ENCODE measurements at places on chromosomes 2 and 18.

DNA sequence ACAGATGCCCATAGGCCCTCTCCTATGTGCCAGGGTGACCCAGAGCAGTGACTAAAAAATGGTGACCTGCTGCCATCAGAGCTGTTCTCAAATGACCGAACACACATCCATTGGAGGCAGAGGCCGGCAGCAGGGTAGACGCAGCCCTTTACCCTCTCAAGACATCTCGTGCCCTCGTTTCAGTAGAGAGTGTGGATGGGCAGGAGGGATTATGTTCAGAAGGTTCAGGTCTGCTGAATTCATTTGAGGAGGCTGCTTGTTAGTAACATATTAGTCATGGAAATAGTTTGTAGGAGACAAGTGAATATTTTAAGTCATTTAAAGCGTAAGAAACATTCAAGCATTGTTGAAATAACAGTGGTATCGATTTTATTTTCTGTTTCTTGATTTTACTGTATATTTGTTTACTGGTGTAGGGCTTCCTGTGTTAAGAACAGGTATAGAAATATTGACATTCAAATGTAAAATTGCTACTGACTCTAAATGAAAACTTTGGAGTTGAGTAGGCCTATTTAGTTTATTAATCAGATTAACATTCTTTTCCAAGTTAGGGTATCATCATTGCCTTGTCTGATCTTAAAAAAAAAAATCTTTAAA lies 82.6 kb downstream of the ZNF532 start:
- DNase-seq: no peak

DNA sequence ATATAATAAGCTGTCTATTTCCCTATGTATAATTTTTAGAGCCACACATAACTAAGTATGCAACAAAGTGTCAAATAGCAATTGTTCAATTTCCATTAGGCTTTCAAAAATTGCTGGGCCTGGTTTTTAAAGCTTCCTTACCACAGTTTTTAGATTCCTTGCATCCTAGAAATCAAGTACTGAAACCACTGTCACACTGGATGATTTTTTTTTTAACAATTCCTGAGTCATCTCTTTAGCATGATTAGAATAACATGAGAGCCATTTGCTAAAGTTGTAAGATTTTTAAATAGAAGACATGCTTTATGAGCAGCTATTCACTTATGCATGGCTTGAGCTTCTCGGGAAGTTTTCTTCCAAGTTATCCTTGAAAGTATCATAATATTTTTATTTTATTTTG lies 319.5 kb upstream of the NXPH2 start:
- DNase-seq: no peak

DNA sequence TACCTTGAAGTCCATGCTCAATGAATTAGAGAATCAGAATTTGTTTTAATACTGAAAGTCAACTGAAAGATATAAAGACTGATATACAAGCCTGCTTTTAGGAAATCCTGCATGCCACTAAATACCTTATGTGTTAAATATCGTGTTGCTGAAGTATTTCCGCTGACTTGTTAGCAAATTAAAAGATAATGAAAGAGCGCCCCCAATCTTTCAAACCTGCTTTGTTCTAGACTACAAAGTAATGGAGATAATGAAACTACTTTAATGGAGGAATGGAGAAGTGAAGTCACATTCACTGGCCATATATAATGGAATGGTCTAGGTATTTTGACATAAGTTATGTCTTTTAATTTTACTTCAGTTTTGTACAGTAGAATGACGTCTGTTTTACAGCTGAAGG lies 95.7 kb downstream of the ASXL3 start:
- no peak for DNase-seq

GRCh38 chr18:78006006-78006773 lies 756.5 kb downstream of the GALR1 start:
- DNase-seq: no peak

- DNase-seq: no peak
These were observed 39.4 kb upstream of the AGPS start for GRCh38 chr2:177353187-177353478.

GRCh38 chr2:239827523-239827890 lies 197.6 kb downstream of the NDUFA10 start:
- no peak for DNase-seq

DNA sequence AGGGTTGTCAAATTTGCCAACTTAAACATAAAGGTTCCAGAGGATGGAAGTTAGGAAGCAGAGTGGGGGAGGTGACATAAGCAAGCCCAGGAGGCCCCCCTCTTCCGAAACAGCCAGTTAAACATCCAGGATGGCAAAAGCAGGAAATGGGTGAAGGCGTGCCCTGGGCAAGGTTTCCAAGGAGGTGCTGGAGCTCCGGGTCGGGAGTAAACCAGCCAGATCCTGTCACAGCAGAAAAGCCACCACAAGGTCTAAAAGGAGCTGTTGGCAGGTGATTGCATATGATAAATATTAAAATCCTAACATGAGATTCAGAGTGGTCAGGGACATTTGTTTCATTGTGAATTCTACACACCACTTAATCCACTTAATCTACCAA lies 572.2 kb upstream of the SALL3 start:
- DNase-seq: no peak

- no peak for DNase-seq
These were observed 17.1 kb downstream of the GYPC start for GRCh38 chr2:126672980-126673605.

- DNase-seq: no peak
These were observed 425.9 kb upstream of the SLC8A1 start for GRCh38 chr2:40877734-40878288.

DNA sequence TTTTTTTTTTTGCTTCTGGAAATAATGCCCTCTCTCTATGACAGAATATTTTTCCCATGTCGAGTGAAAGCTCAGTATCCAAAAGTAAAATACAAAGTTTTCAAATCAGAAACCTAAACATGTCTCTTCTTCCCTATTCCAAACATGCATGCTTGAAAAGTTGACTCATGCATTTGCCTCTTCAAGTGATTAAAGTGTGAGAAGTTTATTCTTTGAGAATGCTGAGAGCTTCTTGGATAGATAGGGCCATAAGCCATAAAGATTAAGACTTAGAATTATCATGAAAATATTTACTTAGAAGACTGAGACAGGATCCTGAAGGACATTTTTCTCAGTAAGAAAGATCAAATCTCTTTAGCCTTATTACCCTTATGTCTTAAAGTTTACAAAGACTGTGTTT lies 98.6 kb upstream of the EPB41L5 start:
- DNase-seq: no peak

DNA sequence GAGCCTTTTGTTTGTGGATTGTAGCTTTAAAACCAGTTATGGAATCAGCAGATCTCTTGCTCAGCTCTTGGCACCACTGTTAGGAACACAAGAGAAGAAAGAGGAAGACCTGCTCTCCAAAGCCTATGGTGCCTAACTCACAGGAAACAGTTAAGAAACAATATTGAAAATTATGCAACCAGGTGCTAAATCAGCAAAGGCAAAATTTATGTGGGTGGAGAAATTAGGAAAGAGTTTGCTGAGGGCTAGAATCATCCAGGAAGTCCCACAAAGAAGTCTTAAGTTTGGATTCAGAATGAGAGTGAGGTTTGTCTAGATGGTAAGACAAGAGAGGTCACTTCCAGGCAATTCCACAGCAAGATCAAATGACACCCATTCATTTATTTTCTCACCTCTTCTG lies 49.4 kb downstream of the AOX1 start:
- no peak for DNase-seq

DNA sequence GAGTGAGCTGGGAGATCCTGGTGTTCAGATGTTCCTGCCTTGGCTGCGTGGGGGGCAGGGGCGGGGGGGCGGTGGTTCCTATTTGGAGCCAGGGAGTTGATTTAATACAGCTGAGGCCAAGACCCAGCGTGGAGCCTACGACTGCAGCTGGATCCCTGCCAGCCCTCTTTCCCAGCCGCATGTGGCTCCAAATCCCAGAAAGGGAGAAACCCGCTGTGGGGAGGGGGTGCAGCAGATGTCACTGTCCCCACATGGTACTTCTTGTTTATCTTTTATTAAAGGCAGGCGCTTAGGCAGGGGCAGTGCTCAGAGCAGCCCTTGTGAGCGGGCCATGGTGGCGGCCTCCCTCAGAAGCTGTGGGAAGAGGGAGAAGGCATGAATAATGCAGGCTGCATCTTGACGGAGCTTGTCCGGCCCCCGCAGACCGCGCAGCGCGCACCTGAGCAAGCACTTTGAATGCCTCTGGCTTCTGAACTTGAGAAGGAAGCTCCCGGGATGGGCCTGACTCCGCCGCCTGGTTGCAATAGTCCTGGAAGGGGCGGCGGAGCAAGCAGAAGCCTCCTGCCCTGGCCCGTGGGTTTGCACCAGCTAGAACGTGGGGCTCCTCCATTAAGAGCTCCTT lies 112.1 kb downstream of the GLI2 start:
- no peak for DNase-seq

All from stimulated activated CD8-positive, alpha-beta memory T cell treated with anti-CD3 and anti-CD28 coated beads, Interleukin-15, amount 100 ng/mL, for 24 hours (primary cell).